ENCODE measurements at places on chromosomes 4 and X.
A peak's percentile ranks its signal among the peaks of the same experiment; 100 is the strongest.

DNA sequence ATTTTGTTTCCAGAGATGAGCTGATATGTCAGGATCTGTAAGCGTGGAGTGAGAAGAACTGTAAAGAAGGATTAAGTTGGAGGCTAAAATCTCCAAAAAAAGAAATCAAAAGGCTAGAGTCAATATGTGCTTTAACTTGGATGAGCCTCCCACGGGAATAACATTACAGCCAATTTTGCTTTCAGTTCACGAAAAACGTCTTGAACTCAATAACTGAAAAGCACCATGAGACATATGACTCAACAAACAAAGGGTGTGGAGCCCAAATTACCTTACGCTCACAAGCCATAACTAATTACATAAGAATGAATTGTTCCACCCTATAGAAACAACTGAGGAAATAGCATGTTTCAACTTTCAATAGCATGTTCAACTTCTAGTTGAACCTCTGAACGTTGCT lies 22.3 kb downstream of the TMPRSS11D start:
- no peaks in the 10 kb centered on the region for H3K4me1 ChIP-seq
- no peak overlapping the region for H3K4me3 ChIP-seq
- H3K27me3 ChIP-seq, result no peaks in the 10 kb centered on the region

- H3K27me3 ChIP-seq, result no peaks in the 10 kb centered on the region
- H3K4me3 ChIP-seq, result no peak overlapping the region
- no peaks in the 10 kb centered on the region for H3K4me1 ChIP-seq
- H3K27ac ChIP-seq, result no peak overlapping the region
- DNase-seq, result no peak
Measured at GRCh38 chr4:188839704-188840103, 700.5 kb downstream of the TRIML1 start.

DNA sequence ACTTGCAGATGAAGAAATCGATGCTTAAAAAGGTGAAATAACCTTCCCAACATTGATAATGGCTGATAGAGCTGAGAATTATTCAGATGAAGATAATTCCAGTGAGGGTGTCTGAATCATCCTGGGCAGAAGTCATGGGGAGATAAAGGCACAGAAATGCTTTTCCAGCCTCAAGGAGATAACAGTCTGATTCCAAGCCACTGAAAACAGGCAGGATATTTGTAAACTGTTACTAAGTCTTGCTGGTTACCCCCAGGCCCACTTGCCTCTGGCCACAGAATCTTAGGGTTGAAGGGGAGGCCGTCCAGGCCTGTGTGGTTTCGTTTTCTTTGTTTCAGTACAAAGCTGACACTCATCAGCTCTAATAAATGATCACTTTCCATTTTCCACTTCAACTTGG lies 158.5 kb downstream of the SH3KBP1 start:
- no peaks in the 10 kb centered on the region for H3K36me3 ChIP-seq
- no peak overlapping the region for H3K27ac ChIP-seq
- H3K27me3 ChIP-seq, result no peaks in the 10 kb centered on the region
- H3K4me3 ChIP-seq, result no peak overlapping the region

DNA sequence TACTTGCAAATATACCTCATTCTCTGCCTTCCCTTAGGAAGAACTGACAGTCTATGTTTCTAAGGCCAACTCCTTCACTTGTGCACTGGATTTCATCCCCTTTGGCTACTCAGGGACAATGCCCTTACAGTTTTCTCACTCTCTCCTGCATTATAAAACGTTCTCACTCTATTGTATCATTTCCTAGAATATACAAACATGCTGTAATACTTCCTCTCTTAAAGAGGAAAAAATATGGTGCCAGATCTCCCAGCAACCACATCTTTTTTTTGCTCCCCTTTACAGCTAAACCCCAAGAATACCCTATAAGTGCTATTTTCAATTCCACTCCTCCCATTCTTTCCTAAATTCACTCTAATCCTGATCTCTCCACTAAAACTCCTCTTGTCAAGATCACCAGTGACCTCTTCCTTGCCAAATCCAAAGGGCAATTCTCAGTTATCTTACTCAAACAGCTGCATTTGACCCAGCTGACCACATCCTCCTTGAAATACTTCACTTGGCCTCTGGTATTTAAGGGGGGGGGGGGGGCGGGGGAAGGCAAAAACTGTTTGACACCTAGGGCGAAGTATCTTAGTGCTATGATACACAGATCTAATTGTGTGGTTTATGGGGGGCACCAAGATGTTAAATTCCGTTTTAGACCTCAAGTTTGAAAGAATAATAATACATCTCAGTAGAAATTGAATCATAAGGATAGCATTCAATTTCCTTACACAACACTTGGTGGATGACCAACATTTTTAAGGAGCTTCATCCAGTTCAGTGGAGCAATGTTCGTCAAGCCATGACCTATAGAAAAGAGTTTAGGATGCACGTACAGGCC lies 1.6 kb downstream of the RCHY1 start:
- DNase-seq, result no peak
- peak overlapping the region; percentile 92 for H3K4me3 ChIP-seq
- peaks cover 10% of the 10 kb centered on the region for H3K36me3 ChIP-seq
- peak overlapping the region; percentile 94 for H3K27ac ChIP-seq

DNA sequence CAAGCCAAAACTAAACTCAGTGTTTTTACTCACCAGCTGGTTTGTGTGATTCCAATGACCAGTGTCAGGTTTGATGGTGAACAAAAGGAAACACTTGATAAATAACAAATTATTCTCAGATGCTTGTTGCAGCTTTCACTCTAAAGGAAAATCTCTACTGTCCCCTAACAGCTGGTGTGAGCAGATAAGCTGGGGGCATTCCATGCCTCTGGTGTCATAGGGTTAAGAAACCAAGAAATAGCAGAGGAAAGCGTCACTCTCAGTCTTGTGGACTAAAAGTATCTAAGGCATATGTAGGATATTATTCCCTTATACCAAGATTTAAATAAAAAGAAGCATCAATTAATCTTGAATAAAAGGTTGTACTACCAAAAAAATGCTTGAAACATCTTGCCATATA lies 24.3 kb downstream of the TRPC5 start:
- H3K27ac ChIP-seq, result no peak overlapping the region
- H3K36me3 ChIP-seq, result no peaks in the 10 kb centered on the region
- no peak overlapping the region for H3K4me3 ChIP-seq
- DNase-seq, result no peak

DNA sequence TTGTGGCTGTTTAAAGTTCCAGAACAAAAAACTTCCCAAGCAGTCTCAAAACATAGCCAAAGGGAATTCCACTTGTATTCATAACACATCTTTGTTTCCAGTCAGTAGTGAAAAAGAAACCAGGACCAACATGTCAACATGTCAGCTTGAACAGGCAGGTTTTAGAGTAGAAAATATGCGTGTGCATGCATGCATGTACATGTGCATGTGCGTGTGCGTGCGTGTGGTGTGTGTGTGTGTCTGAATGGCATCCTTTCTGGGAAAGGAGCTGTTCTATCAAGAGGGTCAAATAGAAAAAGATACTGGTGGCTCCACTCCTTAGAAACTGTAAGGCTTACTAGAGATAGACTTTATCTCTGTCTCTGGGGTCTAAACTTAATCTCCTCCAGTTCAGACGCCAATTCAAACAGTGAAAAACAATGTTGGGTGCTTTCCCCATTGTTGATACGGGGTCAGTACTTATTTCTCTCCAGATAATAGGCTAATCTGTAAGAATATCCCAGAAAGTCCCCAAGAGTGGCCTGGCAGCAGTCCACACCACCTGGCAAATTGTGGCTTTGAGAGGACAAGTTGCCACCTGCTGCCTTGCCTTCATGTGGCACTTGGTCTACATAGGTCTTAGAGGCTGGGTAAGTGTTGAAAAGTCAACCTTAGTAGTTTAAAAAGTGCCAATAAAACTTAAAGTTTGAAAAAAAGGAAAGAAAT lies 110.4 kb downstream of the SCD5 start:
- no peaks in the 10 kb centered on the region for H3K27me3 ChIP-seq
- H3K4me3 ChIP-seq, result no peak overlapping the region
- DNase-seq, result no peak
- H3K4me1 ChIP-seq, result no peaks in the 10 kb centered on the region
- H3K27ac ChIP-seq, result no peak overlapping the region
- no peaks in the 10 kb centered on the region for H3K36me3 ChIP-seq

DNA sequence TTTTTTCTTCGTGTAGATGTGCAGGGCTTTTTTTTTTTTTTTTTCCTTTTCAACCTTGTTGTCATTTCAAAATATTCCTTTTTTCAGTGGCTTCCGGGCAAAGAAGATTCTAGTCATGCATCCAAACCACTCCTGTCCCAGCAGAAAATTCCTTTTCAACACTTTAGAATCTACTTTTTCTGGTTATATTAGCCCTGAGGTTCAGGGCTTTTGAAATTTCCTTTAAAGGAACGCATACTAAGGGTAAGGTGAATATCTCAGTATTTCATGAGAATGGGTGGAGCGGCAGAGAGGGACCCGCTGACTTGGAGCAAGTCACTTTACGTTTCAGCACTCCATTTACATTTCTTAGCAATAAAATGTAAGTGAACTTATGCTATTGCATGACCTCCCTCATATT lies 15.6 kb upstream of the TENM3 start:
- H3K27ac ChIP-seq, result no peak overlapping the region
- no peaks in the 10 kb centered on the region for H3K36me3 ChIP-seq
- no peak overlapping the region for H3K4me3 ChIP-seq

GRCh38 chrX:79182071-79182470 lies 37.6 kb downstream of the GPR174 start:
- H3K27ac ChIP-seq, result no peak overlapping the region
- no peaks in the 10 kb centered on the region for H3K36me3 ChIP-seq
- no peak for DNase-seq
- no peaks in the 10 kb centered on the region for H3K27me3 ChIP-seq
- no peaks in the 10 kb centered on the region for H3K4me1 ChIP-seq

DNA sequence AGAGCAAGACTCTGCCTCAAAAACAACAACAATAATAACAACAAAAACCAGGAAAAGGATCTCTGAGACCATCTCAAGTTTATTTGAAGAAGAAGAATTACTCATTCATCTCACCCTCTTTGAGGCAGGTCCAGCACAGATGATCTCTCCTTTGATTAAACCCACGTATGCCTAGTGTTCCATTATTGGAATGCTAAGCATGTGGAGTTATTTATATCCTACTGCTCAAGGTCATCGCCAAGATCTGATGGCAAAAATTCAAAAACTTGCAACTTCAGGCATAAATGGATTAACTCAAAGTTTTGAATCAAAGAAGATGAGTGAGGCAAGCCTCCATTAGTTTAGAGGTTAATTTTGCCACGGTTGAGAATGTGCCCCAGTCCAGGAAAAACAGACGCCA lies 184.2 kb downstream of the DHRSX start:
- H3K36me3 ChIP-seq, result no peaks in the 10 kb centered on the region
- no peaks in the 10 kb centered on the region for H3K27me3 ChIP-seq
- H3K4me1 ChIP-seq, result no peaks in the 10 kb centered on the region

- H3K27ac ChIP-seq, result peak overlapping the region; percentile 90
- no peaks in the 10 kb centered on the region for H3K27me3 ChIP-seq
- H3K36me3 ChIP-seq, result no peaks in the 10 kb centered on the region
- no peak for DNase-seq
- peaks cover 29% of the 10 kb centered on the region for H3K4me1 ChIP-seq
Measured at GRCh38 chr4:2412534-2412884, 5.9 kb downstream of the ZFYVE28 start.

DNA sequence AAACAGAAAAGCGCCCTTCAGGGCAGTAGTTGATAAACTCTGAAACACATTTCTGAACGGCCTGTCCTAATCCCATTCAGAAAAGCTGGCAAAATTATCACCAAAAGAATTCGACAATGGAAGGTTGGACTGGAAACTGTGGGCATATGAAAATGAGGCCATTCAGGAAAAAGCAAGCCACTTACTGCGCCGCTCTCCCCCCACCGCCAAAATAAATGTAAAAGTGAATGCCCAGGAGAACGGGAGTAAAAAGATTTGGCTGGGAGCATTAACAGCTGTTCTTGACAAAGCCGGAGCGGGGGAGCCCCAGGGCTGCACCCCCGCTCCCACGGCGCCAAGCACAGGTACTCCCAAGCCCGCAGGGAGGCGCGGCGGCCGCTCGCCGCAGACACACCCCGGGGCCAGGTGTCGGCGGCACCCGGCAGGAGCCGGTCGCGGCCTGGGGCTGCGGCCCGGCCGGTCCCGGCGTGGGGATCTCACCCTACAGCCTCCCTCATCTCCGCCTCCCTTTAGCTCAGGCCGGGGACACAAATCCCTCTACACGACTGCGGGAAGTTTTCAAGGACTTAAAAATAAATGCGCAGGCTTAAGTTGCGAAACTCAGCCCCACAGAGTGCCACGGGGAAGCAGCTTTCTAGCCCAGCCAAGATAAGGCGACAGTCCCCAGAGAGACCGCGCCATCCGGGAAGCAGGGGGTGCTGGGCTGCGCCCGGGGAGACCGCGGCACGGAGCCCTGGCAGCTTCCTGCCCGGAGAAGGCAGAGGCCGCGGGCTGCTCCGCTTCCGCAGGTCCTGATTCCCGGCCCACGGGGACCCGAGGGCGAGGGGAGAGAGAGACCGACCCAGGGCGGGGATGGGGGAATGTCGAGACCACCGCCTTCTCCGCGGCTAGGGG lies 593 bp downstream of the SH3RF1 start:
- H3K36me3 ChIP-seq, result peaks cover 3% of the 10 kb centered on the region
- peak overlapping the region; percentile 79 for H3K4me3 ChIP-seq
- H3K4me1 ChIP-seq, result peaks cover 24% of the 10 kb centered on the region
- no peak for DNase-seq
- H3K27ac ChIP-seq, result peak overlapping the region; percentile 77
- H3K27me3 ChIP-seq, result no peaks in the 10 kb centered on the region

- no peak overlapping the region for H3K4me3 ChIP-seq
- H3K4me1 ChIP-seq, result no peaks in the 10 kb centered on the region
Measured at GRCh38 chr4:23485801-23486200, 404.0 kb downstream of the PPARGC1A start.

DNA sequence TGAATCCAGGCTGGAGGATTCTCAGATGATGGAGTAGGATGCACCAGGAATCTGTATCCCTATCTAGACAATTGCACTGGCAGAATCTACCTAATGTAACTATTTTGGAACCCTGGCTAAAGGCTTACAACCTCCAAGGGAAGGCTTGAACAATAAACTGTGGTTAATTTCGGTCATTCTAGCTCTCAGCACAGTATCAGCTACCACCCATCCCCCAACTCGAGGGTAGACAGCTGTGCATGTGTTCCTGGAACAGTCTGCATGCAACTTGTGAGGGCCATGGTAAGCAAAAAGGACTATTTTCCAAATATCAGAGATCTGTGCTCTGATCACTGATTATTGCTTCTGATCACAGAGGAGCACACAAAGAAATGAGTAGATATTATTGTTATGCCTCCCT lies 34.0 kb downstream of the ELF2 start:
- no peaks in the 10 kb centered on the region for H3K4me1 ChIP-seq
- no peak for DNase-seq
- no peaks in the 10 kb centered on the region for H3K27me3 ChIP-seq
- H3K36me3 ChIP-seq, result no peaks in the 10 kb centered on the region

DNA sequence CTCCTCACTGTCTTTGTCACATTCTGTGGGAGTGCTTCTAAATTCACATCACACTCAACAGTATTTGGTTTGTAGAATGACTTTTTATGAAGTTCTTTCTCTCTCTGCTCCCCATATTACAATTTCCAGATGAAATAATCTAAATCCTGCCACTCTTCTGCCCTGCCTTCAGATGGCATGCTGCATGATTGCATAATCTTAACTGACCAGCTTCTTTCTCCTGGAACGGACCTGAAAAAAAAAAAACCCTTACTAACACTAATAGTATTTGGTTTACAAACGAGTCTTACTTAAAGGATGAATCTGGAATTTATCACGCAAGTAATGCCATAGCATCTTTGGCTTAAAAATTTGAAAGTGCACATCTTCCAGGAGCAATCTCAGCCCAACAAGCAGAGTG lies 272.3 kb downstream of the NAF1 start:
- H3K4me3 ChIP-seq, result no peak overlapping the region
- H3K36me3 ChIP-seq, result no peaks in the 10 kb centered on the region
- H3K4me1 ChIP-seq, result no peaks in the 10 kb centered on the region
- no peaks in the 10 kb centered on the region for H3K27me3 ChIP-seq

GRCh38 chrX:66020631-66021334 lies 19.1 kb downstream of the VSIG4 start:
- no peak for DNase-seq
- no peak overlapping the region for H3K4me3 ChIP-seq
- H3K4me1 ChIP-seq, result no peaks in the 10 kb centered on the region
- no peak overlapping the region for H3K27ac ChIP-seq

Measured in Panc1 (cell line).